MV-4-11 (cell line): ENCODE measurements at places on chromosomes 5 and 9.

DNA sequence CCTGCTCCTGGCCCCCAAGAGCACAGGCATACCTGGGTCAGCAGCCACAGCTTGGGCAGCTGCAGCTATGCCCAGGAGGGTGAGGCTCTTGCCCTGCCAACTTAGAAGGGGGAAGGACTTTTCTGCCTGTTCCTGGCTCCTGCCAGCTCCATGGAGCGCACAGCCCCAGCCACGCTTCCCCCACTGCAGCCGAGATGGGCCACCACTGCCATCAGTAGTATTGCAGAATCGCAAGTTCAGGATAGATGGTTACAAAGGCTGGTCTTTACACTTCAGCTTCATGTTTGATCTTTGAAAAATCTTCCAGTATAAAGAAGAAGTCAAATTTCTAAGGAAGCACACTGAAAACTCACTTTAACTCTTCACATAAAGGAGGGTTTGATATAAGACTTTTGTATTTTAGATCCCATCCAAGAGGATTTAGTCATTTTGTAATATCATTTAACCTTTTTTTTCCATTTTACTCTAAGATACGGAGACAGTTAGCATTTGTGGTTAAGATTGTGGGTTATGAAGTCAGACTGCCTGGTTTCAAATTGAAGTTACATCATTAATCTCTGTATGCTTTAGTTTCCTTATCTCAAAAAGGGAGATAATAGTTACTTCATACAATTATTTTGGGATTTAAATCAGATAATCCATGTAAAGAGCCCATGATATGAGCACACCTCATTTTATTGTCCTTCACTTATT lies 81.8 kb downstream of the NLN start:
- peak; percentile 82 for DNase-seq

GRCh38 chr9:95924987-95925386 lies 49.5 kb downstream of the ERCC6L2 start:
- no peak for DNase-seq

GRCh38 chr9:136773386-136774044 lies 9.2 kb upstream of the LCN15 start:
- DNase-seq = no peak

GRCh38 chr5:146409054-146409671 lies 38.0 kb upstream of the TCERG1 start:
- peak; percentile 22 for DNase-seq

DNA sequence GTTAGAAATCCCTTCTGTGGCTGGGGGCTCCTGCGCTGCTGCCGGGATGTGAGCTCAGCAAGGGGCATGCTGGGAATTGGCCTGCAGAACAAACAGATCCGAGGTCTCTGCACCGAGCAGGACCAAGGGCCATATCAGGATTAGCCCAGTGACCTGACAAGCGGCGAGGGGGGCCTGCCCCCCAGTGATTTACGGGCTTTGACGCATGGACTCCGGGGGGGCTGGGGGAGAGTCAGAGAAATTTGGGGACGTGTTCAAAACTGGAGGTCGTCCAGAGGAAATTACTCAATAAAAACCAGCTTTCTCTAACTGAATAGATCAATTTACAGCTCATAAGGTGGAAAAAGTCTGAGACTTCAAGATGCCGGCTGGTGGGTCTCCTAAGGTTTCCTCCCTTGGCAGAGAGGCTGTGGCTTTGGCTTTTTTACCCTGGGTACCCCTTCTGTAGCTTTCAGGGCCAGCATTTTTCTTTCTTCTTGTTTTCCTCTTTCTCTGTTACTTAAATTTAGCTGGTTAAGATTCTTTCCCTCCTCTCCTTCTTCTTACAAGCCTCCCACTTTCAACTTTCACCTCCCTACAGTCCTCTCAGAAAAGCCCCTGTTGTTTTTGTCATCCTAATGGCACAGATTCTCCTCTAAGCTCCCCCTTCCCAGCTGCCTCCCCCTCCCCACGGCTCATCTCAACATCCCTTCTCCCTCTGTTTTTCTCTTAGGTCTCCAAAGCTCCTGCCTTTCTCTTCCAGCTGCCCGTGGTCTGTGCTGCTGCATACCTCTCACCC lies 551.0 kb downstream of the CCDC171 start:
- DNase-seq = no peak

- DNase-seq = no peak
Observed at GRCh38 chr5:108557686-108558085, 175.8 kb upstream of the FBXL17 start.

DNA sequence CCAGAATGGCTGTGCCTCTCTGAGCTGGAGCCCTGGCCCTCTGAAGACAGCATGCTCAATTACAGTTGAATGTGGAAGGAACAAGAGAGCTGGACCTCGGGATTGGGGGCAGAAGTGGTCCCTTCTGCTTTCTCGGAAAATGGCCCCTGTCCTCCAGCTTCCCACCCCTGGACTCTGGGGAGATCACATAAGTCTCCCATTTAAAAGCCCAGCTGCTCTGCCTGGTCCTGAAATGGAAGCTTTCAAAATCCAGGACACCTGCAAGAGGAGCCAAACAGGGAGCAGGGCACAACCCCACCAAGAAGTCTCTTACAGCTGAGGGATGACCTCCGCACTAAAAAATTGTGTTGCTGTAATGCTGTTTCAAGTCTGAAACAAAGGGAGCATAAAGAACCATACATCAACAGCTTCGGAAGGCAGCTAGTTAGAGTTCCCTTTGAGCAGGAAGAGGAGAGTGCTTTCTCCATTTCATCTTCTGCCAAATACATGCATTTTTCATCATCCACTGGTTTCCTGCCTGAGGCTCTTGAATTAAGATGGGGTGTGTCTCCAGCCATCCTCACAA lies 48.2 kb downstream of the TGFBI start:
- DNase-seq = no peak

DNA sequence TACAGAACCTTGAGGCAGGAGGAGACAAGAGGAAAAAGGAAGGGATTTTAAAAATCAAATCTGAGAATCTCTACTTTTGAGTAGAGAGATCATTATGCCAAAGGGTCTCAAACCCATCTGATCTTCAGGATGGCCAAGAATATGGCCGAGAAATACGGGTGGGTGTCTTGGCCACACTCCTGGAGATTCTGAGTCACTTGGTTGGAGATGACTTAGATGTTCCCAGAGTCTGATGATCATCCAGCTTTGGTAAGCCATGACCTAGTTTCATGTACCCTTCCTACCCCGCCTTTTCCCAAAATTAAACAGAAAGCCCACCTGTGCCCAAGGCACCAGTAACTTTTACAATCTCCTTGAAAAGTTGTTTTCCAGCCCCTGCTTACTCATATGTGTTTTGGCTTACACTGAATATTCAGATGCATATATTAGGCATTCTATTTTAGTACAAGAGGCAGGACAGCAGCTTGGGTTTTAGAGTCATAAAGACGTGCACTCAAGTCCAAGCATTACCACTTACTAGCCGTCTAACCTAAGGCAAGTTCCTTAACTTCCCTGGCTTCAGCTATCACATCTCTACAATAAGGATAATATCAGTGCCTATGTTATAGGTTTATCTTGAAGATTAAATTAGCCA lies 167.0 kb upstream of the GPR151 start:
- no peak for DNase-seq

GRCh38 chr5:17180330-17180843 lies 37.0 kb upstream of the BASP1 start:
- DNase-seq = no peak

DNA sequence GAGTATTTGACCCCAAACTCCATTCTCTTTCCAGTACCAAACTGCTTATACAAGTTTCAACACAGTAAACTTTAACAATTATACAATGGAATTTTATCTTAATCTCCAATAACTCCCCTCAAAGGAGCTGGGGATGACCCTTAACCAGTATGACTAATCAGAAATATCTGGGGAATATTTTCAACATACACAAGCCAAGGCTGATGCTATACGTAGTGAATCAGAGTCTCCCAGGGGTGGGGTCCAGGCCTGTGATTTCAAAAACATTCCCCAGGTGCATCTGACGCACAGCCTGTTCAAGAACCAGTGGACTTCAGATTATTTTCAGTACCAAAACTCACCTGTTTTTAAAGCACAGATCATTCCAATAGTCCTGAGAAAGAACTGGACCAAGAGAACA lies 11.8 kb upstream of the SEMA5A start:
- no peak for DNase-seq

DNA sequence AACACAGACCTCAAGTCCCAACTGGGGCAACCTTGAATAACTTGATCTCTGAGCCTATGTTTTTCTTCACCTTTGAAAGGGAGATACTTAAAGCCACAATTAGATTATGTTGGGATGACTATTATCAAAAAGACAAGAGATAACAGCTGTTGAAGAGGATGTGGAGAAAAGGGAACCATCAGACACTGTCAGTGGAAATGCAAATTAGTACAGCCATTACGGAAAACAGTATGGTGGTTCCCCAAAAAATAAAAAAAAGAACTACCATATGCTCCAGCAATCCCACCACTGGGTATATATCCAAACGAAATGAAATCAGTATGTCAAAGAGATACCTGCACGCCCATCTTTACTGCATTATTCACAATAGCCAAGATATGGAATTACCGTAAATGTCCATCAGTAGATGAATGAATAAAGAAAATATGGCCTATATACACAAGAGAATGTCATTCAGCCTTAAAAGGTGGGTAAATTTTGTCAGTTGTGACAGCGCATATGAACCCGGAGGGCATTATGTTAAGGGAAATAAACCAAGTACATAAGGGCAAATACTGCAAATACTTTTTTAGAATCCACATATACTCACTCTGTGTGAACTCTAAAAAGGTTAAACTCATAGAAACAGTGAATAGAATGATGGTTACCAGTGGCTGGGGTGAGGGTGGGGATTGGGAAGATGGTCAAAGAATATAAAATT lies 12.7 kb downstream of the FAT2 start:
- DNase-seq = peak; percentile 18

DNA sequence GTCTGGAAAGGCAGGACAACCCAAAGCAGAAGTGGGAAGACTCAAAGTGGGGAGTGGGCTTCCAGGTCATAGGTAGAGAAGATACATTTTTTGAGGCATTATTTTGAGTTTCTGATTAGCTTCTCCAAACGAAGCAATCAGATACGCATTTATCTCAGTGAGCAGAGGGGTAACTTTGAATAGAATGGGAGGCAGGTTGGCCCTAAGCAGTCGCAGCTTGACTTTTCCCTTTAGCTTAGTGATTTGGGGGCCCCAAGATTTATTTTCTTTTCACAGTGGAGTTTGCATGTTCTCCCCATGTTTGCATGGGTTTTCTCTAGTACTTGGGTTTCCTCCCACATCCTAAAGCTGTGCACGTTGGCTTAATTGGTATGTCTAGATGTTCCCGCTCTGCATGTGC lies 401.9 kb downstream of the ARRDC3 start:
- DNase-seq = no peak
